ENCODE measurements at places on chromosomes 5 and 9.

DNA sequence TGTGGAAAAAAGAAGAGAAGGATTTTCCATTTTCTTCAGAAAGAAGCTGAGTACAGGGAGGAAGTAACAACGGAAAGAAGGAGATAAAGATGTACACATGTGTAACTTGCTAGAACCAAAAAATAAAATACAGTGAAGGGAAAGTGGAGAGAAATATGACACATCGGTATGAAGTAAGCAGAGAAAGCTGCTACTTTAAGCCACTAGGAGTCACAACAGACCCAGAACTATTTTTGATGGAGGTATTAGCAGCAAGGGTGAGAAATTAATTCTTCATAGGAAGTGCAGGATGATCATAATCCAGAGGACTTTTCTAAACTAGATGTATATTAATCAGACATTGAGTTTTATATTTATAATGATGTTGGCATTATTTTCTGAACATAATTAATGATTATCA lies 88.5 kb downstream of the FAM174A start:
- no peak for DNase-seq

DNA sequence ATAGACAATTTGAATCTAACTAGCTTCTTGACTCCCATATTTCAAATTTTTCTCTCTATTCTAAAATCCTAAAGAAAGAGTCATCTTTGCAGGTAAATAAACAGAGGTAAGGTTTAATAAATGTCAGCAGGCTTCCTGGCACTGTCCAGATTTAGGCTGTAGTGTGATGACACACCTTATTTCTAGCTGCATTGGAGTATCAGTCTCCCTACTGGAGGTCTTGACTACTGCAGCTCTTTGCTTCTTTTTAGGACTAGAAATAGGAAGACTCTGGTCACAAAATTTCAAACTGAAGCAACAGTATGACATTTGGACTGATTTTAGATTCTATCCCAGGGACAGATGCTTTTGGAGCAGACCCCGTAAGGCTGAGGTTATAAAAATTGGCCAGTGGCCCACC lies 40.7 kb upstream of the PPP3R2 start:
- DNase-seq: no peak

GRCh38 chr9:124191691-124192395 lies 65.9 kb upstream of the NEK6 start:
- DNase-seq: no peak

- DNase-seq: no peak
Measured at GRCh38 chr9:21252721-21253547, 13.1 kb upstream of the IFNA14 start.

DNA sequence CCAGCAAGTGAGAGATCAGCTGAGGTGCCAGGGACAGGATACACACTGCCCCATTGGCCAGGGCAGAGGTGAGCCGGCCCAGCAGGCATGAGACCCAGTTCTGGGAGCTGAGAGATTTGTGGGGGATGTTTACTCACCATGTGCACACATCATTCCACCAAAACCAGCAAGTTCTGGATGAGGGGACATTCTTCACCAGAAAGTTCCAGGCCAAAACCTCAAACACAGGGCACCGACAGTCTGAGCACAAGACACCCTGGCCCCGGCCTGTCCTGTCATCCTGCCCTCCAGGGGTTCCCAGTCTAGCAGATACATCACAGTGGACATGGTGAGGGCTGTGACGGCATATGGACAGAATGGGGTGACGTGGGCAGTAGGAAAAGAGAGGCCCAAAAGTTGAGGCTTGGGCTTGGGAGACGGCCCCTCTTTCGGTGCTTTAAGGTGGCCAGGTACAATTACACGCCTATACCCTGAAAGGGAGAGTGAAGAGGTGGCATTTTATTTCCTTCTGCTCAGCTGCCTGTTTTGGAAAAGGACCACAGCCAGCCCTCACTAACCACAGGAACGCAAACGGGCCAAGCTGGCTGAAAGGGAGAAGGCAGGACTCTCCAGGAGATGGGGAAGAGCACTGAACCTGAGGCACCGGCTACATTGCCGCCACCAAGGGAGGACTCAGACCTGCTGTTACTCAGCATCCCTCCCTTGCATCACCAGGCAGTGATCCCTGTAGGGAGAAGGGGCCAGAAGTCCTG lies 64.0 kb downstream of the SHB start:
- DNase-seq: no peak

GRCh38 chr5:31888564-31888963 lies 249.6 kb downstream of the PDZD2 start:
- DNase-seq: no peak

DNA sequence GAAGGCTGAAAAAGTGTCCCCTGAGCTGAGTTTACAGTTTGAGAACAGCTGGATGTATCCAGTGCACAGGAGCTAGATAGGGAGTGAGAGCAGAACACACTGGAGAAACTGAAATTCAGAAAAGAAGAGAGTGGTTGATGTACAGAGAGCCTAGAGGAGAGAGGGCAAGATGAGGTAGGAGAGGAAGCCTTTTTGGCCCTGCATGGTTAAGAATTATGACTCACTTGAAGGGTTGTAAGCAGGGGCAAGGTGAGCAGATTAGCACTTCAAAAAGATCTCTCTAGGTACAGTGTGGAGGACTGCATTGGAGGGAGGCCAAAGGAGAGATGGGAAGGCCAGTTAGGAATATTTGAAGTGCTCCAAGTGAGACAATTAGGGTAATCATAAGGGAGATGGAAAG lies 25.2 kb downstream of the MCC start:
- no peak for DNase-seq

- DNase-seq: no peak
Measured at GRCh38 chr5:177553671-177554429, 513 bp downstream of the FAM193B start.

- no peak for DNase-seq
Measured at GRCh38 chr5:143231973-143232812, 171.3 kb downstream of the NR3C1 start.

DNA sequence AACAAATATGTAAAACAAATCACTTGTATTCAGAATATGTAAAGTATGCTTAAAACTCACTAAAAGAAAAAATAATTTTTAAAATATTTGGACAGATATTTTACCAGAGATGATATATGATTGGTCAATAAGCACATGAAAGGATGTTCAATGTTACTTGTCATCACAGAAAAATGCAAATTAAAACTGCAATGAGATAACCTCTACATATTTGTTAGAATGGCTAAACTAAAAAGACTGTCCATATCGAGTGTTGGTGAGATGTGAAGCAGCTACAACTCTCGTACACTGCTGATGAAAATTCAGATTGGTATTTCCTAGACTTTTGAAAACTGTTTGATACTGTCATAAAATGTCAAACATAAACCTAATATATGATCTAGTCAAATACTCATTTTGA lies 685.1 kb downstream of the DTWD2 start:
- DNase-seq: no peak

- no peak for DNase-seq
Measured at GRCh38 chr9:125969462-125969861, 222.3 kb downstream of the PBX3 start.

- no peak for DNase-seq
Measured at GRCh38 chr5:169567079-169567478, 16.5 kb upstream of the SPDL1 start.

GRCh38 chr5:145160679-145161078 lies 674.5 kb downstream of the PRELID2 start:
- DNase-seq: no peak

- peak; percentile 20 for DNase-seq
Measured at GRCh38 chr5:179762079-179762780, 29.6 kb downstream of the MAML1 start.

- DNase-seq: no peak
Measured at GRCh38 chr5:64532657-64533056, 26.8 kb downstream of the RGS7BP start.

DNA sequence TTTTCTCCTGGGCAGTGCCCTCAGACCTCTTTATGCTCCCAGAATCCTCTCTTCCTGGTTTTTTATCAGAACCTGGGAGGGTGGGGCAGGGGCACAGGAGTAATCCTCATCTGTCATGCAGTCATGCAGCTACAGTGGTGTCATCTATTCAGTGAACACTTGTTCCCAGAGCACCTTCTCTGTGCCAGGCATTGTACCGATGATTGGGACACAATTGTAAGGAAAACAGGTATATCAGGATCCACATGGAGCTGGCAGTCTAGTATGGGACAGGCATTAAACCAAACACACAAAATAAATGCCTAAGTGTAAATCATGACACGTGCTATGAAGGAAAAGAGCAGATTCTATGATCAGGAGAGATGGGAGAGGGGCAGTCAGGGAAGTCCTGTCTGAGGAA lies 21.5 kb upstream of the IDNK start:
- no peak for DNase-seq

DNA sequence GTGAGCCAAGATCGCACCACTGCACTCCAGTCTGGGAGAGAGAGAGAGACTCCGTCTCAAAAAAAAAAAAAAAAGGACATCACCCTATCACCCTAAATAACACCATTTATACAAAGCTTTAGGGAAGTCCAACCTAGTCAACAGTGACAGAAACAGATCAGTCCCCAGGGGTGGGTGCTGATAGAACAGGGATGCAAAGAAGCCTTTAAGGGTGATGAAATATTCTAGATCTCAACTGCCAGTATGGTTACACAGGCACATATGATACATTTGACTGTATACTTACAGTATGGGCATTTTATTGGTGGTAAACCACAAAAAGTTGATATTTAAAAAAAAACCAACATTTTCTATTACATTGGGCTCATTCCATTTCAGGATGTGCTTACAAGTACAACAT lies 4.8 kb downstream of the RETREG1 start:
- DNase-seq: no peak

DNA sequence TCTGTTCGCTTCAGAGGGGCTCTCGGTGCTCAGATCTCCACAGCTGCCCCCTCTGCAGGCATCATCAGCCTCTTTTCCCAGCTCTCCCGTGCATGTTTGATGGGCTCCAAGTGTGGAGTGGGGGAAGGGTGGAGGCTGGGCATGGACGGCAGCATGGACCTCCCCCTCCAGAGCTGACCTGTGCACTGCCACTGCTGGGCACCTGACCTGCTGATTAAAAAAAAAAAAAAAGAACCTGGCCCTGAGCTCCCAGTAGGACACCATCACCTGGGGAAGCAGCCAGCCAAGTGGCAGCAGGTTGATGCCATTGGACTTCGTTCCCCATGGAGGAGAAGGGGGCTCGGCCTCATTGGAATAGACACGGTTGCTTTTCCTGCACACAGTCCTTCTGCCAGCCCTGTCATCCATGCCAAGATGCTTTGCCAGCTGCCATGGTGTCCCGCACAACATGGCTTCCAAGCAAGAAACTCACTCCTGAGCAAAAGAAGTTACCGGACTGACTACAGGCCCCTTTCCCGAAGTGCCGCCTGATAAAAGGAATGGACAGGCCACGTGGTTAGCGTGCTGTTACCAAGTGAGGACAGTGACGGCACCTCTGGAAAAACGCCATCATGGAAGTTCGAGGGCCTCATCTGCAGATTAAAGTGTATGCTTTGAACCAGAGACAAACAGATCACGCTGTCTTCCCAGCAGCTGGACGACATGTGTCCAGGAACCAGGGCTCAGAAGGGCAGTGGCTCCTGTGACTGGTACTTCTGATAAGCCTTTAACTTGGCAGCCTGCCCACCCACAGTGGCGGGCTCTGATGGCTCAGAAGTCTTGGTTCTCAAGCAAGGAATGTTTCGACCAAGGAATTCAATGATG lies 14.7 kb upstream of the BRD3OS start:
- no peak for DNase-seq

DNA sequence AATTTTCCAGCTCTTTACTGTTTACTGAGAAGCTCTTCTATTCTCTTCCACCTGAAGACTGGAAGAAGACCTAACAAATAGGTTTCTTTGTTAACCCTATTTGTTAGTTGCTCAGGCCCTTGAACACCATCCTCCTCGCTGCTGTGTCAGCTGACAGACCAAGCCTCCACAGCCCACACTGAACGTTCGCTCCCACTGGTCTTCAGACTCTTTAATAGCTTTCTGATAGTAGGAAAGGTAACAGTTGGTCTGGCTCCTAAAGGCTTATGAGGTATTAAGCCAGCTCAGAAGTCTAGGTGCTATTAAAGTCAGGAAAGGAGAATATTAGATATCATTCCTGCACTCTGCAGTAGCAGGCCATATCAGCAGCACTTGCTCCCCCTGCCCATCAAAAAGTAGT lies 23.3 kb upstream of the F2R start:
- no peak for DNase-seq

DNA sequence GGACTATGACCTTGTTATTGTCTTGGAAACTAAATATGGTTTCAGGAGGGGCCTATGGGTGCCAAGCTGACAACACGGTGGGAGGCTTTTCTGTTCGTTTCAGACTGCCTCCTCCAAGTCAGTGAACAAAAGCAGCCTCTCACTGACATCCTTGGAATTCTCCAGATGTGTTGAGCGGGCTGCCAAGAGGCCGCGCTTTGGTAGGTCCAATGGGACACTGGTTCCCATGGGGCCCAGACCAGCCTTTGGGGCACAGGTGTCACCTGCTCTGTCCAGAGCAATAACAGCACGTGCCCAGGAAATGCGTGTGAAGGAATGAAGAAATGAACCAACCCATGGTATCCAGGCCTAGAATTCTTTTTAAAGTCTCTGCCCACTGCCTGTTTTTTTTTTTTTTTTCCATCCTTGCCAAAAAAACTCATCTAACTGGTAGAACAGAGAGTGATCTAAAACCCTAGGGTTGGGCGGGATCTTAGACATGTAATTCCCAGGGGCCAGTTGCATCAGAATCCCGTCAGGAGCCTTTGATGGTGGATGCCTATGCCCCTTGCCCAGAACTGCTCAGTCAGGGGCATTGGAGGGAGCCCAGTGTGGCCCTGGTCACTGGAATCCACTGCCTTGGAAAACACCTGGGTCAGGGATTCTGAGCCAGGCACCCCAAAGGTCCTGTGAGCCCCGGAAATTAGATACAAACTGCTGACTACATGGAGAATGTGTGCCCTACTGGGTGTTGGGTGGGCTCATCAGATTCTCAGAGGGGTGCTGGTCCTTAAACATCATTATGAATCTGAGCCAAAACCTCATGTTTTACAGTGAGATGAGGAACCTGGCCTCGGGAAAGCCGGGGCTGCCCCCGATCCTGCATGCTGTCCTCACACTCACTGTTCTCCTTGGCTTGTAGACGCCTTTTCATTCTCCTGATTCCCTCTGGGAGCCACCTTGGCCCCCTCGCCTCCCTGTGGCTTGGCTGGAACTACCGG lies 60.1 kb downstream of the GTF3C4 start:
- no peak for DNase-seq

- DNase-seq: no peak
Measured at GRCh38 chr5:77832166-77832770, 56.1 kb upstream of the TBCA start.

GRCh38 chr9:80492221-80492620 lies 920.5 kb downstream of the TLE4 start:
- no peak for DNase-seq
